ENCODE measurements at places on chromosomes 1 and 21.

DNA sequence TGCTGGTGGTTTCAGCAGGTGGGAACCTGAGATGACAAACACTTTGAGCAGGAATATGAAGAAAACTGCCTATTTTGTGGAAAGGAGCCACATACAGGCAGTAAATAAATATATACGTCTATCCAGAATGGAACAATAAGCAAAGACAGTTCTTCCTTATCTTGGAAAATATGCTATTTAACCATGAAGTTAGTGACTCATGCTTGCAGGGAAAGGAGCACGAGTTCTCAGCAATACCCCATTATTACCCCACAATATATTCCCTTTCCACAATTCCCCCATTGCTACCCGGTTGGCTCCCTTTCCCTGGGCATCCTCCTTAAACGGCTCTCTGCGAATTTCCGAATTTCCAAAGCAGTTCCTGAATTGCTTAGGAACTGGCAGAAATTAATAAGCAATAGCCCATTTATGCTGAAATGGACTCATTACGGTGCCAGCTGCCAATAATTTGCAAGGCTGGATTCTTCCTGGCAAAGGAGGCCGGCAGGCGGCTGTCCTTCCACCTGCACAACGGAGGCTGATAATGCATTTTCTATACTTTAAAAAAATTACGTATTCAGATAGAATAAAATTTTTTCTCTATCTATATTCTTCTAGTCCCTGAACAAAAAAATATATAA lies 65.4 kb downstream of the TIAM1 start:
- peak; percentile 43 for DNase-seq

- DNase-seq, result no peak
These were observed 48.6 kb downstream of the WDR4 start for GRCh38 chr21:42830456-42831455.

DNA sequence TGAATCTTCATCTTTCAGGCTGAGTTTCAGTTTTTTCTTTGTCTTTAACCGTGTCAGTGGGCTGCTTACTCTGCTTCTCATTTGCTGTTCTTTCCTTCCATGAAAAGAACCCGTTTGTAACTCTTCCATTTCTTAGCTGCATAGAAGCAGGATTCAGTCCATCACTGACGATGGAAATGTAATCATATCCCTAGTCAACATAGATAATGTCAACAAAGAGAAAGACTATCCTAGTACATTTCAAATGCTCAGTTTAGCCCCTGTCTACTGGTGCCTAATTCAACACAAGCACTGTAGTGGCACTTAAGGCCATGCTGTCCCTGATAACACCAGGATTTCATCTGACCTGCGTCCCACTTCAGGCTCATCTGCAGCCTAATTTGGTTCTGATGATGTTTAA lies 376 bp downstream of the GBP1 start:
- DNase-seq, result peak; percentile 14

DNA sequence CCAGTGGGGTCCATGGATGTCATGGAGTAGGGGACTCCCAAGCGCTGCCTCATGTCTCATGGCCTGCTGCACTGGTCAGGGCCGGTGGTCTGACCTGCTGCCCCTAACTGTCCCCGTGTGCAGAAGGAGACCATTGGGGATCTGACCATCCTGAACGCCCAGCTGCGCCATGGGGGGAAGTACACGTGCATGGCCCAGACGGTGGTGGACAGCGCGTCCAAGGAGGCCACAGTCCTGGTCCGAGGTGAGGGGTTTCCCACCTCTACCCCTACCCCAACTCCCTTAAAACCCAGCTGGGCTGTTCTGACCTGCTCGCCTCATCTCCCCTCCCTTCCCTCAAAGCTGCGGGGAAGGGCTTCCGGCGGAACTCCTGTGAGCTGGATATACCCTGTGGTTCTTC lies 18.6 kb downstream of the TMEM81 start:
- DNase-seq, result no peak

DNA sequence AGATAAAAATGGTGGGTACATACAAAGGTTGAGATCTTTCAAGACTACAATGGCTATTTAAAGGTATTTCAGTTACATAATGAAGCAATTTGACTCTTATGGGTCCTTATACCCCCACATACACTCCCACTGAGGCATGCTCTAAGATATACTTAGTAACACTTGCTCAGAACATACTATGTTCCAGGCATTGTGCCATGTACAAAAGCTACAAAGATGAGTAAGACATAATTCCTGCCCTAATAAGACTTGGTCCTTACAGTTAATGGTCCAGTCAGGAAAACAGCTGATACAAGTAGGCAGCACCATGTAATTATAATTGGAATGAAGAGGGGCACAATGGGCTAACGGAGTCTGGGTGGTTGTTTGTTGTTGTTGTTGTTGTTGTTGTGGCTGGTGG lies 166.7 kb upstream of the BEND5 start:
- DNase-seq, result peak; percentile 65

DNA sequence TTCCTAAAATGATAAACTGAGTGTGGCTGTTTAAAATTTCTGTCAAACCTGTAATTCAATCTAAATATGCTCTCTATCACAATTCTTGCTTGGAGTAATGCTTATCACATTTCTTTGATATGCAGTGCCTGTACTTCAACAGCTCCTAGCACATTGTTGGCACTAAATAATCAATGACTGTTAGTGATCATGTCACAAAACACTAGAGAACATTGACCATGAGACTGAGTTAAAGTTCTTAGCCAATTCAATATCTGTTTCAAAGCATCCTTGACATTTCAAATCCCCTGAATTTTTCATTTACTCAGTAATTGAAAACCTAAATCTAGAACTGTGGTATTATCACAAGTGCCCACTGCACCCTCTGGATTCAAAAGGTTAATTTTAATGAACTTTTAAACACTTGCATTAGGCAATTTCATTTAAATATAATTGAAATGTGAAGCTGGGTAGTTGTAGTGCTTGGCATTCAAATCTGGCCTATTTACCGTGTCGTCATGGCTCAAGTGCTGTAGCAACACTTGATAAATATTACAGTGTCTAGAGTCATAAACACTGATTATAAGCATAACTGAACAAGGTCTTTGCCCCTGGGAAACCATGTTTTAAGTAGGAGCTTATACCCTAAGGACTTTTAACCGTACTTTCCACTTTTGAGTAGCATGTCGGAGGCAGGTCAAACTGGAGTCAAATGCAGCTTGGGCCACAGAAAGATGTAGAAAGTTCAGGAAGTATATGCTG lies 143.6 kb downstream of the LRRC7 start:
- DNase-seq, result no peak

GRCh38 chr1:89887270-89887669 lies 66.4 kb downstream of the LRRC8D start:
- no peak for DNase-seq

DNA sequence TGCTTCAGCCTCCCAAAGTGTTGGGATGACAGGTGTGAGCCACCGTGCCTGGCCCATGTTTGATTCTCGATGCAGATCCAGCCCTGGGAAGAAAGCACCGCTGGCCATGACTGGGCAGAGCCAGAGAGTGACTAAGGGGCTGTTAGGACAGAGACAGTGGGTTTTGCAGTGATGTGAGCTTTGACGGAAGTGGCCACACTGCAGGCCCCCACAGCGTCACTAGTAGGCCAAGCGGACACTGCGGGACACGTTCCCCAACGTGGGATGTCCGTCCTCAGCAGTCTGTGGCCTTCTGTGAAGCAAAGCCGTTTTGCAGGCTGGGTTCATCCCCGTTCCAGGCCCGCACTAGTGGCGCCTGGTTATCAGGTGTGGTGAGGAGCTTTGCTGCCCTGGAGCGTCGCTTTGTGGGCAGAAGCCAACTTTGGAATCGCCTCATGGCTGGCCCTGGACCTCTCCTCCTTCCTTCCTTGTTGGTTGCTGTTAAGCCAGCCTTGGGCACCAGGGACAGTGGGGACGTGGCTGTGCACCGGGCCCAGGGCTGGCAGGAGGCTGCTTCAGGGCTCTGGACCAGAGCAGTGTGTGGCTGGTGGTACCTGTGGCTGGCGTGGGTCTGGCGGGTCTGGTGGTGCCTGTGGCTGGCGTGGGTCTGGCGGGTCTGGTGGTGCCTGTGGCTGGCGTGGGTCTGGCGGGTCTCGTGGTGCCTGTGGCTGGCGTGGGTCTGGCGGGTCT lies 41.2 kb downstream of the SKI start:
- DNase-seq, result no peak

DNA sequence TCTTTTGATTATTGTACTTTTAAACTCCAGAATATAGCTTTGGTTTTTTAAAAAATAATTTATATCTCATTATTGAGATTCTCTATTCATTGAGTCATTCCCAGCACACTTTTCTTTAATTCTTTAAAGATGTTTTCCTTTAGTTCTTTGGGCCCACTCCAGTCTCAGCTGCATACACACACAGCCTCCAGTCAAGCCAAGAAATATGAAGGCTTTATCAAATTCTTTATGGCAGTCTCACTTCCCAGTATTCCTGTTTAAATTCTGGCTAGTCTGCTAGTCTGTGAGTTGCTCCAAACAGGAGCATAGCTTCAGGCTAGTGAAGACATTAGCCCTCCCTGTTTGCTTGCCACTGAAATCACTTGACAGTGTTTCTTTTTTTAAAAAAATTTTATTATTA lies 61.2 kb downstream of the CRP start:
- peak; percentile 47 for DNase-seq

DNA sequence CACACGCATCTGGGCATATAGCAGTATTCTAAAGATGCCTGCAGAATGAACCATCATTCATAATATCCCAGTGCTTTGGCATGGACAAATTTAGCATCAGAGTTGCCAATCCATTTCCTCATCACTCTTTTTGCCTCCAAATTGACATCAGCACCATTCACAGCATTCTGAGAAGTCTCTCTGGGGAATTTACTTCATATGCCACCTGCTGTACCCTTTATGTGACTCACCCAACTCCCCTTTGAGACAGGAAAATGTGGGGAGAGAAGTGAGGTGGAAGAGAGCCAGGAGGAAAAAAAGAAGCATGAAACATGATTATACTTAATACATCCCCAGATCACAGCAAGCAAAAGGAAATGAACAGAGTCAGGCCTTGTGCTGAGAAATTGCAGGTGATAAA lies 37.4 kb downstream of the RAB3B start:
- no peak for DNase-seq

DNA sequence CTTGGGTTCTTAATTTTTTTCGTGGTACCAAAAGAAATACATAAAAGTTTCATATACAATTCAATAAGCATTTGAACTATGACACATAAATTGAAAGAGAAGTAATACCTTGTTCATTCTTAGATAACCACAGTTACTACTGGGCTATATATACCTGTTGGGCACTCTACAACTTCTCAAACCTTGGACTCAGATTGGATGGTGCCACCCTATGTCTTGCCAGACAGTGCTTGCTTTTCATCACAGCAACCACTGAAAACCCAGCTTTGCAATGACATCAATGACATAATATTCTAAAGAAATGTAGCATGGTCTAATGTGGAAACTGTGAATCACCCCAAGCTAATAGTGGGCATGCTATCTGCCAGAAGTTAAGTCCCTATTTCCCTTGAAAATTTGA lies 62.8 kb upstream of the DPH5 start:
- DNase-seq, result no peak

- DNase-seq, result no peak
These were observed 155.9 kb downstream of the PLXNA2 start for GRCh38 chr1:208088319-208088718.

DNA sequence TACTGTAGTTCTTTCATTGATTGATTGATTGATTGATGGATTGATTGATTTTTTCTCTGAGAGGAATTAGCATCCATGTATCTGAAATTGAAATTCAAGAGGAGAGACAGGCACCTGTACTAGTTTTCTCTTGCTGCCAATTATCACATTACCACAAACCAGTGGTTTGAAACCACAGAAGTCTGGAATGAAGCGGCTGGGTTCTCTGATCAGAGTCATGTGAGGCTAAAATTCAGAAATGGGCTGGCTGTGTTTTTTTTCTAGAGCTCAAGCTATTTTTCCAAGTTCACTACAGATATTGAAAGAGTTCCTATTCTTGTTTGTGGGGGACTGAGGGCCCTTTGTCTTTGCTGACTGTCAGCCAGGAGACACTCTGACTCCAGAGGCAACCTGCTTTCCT lies 10.0 kb downstream of the NBPF3 start:
- peak; percentile 36 for DNase-seq

- no peak for DNase-seq
These were observed at the start of gene SLC37A1 for GRCh38 chr21:42513151-42513984. SLC37A1 (plus strand) TSS chr21:42513852; CDS start chr21:42518455, 4,603 bp downstream.

DNA sequence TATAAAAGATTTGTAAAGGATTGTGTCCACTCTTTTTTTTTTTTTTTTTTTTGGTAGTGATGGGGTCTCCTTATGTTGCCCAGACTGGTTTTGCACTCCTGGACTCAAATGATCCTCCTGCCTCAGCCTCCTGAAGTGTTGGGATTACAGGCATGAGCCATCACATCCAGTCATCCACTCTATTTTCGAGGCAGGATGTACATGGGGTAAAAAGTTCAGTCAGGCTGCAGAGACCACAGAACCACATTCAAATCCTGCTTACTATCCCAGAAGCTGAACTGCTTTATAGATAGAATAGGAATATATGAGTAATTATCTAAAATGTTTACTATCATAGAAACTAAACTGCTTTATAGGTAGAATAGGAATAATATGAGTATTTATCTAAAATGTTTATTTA lies 26.0 kb upstream of the KCNK2 start:
- peak; percentile 55 for DNase-seq

- DNase-seq, result peak; percentile 81
These were observed 5.7 kb downstream of the KRTCAP2 start for GRCh38 chr1:155167166-155168104.

- peak; percentile 75 for DNase-seq
These were observed 24.4 kb downstream of the PLXNA2 start for GRCh38 chr1:208219659-208220282.

DNA sequence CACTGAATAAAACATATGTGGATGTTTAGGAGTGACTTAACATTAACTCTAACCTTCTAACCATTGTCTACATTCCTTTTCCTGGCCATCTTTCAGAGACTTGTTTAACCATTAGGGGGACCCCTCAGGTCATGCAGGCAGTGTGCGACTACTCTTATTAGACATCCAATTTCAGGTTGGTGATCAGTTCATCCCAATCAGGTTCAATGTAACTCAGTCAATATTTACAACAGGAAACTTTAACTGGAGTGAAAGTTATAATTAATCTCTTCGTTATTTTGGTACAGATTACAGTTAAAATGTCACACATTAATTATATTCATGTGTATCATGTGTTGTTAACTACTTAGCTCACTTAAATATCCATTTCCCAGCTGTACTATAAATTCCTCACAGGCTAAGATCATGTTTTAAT lies 68.8 kb upstream of the RGS1 start:
- DNase-seq, result peak; percentile 65

- peak; percentile 71 for DNase-seq
These were observed 8.2 kb upstream of the TARBP1 start for GRCh38 chr1:234486858-234487840.

All from astrocyte of the spinal cord (primary cell).